Aorta (tissue), 5 donors: ENCODE measurements at places on chromosomes 12 and 14. TPM values are rescaled to one million over a fixed set of nuclear protein-coding genes. Genes with fewer than 3 reads are reported as not detected.

RILPL2 gene
- 13.7 TPM for total RNA-seq

DNA sequence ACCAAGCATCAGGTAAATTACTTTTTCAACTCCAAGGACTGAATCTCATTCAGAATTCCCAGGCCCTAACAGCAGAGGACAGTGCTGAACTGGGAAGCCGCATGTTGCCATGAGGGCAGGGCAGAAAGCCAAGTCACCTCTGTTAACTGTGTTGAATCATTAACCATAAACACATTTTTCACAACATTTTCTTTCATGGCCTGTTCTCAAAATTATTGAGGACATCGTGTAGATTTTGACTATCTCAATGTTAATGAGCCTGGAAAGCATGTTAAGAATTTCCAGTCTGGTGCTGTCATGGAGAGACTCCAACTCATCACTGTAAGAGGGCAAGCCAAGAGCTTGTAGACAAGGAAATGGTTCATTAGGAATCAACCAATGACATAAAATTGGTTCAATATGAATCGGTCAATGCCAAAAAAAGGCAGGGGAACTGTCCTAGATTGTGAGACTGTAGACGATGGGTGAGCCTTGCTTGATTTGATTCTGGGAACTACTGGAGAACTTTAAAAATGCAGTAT is 33.7 kb downstream of the CPM start:
- no peak overlapping the region for H3K27ac ChIP-seq
- no peak for DNase-seq
- no peaks in the 10 kb centered on the region for H3K27me3 ChIP-seq
- H3K4me3 ChIP-seq, result no peak overlapping the region
- no peaks in the 10 kb centered on the region for H3K4me1 ChIP-seq
- H3K36me3 ChIP-seq, result no peaks in the 10 kb centered on the region

DNA sequence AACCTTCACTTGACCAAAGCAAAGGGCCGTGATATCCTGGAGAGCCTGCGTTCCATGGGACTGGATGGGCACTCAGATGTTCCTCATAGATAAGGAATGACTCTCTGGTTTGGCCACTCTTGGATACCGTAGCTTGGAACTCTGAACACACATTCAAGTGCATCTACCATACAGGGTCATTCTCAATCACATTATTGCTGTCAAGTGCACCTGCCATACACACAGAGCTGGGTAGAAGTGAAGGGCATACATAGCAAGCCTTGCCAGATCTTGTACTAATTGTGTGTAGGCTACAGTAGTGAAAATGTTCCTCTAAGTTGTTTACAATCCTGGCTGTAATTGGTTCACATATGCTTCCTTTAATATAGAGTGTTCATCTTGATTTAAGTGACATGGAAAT is 58.3 kb downstream of the PELI2 start:
- DNase-seq, result no peak
- peaks cover 2% of the 10 kb centered on the region for H3K4me1 ChIP-seq
- peaks cover 5% of the 10 kb centered on the region for H3K36me3 ChIP-seq
- H3K27ac ChIP-seq, result no peak overlapping the region

PGF gene
- 29.1 TPM for total RNA-seq

- no peaks in the 10 kb centered on the region for H3K36me3 ChIP-seq
- DNase-seq, result no peak
- H3K4me1 ChIP-seq, result no peaks in the 10 kb centered on the region
- H3K27me3 ChIP-seq, result no peaks in the 10 kb centered on the region
- no peak overlapping the region for H3K27ac ChIP-seq
- H3K4me3 ChIP-seq, result no peak overlapping the region
Measured at GRCh38 chr12:116689521-116689920, 48.3 kb downstream of the SPRING1 start.

DNA sequence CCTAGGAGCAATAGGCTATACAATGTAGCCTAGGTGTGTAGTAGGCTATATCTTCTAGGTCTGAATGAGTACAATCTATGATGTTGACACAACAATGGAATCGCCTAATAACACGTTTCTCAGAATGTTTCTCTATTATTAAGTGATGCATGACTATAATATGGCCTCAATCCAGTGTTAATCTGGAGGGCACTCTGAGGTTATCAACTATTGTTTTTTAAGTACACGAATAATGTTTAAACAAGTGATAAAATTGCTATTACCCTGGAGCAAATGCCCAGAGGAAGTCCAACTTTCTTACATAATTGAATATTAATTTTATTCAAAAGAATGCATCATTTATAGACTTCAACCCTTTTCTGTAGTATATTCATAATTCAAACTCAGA is 16.4 kb upstream of the CNIH1 start:
- no peak overlapping the region for H3K4me3 ChIP-seq
- H3K36me3 ChIP-seq, result no peaks in the 10 kb centered on the region
- H3K4me1 ChIP-seq, result no peaks in the 10 kb centered on the region
- no peaks in the 10 kb centered on the region for H3K27me3 ChIP-seq
